ENCODE measurements at places on chromosomes 4 and X. TPM values are rescaled to one million over a fixed set of nuclear protein-coding genes. Genes with fewer than 3 reads are reported as not detected.

- no peak for DNase-seq
Measured at GRCh38 chrX:102840871-102841705, 96.0 kb upstream of the RAB40AL start.

ADD1 gene
- 299 TPM for total RNA-seq

CTSO gene
- total RNA-seq = 5.7 TPM

DNA sequence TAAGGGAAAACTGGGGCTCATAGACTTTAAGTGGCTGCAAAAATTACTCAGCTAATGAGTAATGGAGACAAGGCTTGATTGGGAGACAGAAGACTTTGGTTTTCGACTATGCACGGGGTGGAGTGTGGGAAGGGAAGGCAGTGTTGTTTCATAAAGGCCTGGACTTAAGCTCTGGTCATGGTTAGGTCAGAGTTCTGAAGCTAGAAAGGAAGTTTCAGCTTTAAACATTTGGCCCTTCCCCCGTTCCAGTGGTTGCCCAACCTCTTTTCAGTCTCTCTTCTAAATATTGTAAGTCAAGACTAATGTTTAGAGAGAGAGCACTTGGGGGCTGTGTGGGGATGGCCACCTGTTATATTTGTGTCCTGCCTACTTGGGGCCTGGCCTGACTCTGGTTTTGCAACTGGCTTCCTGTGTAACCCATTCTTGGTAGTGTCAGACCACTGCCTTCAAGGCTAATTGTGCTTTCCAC is 21.0 kb downstream of the MSN start:
- DNase-seq = no peak

DNA sequence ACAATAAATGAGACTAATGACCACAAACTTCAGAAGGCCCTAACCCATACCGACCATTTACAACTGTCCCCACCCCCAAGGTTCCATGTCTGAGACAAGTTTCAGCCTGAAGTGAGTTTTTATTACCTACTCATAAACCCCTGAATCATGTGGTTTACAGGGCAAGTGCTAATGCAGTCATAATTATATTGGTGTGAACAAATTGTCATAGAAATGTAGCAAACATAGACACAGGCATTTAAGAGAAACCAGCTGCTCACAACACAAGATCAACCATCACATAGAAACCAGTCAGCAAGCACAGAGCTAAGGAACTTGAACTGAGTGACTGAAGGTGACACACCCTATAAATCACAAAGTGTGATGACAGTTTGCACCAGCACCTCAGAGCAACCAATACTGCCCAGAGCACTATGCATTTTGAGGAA is 173.8 kb upstream of the MID1 start:
- no peak for DNase-seq

GPR50 gene
- not detected for total RNA-seq

- no peak for DNase-seq
Measured at GRCh38 chr4:32180086-32180485, 1459.9 kb downstream of the PCDH7 start.

- peak; percentile 85 for DNase-seq
Measured at GRCh38 chr4:112817933-112818593, 181.1 kb downstream of the LARP7 start.

GYPE gene
- not detected for total RNA-seq

- DNase-seq = no peak
Measured at GRCh38 chr4:130187587-130187986, 1091.6 kb downstream of the C4orf33 start.

All from suprapubic skin (tissue), 4 donors.